ENCODE measurements at places on chromosomes 7 and 10.
A peak's percentile ranks its signal among the peaks of the same experiment; 100 is the strongest.

DNA sequence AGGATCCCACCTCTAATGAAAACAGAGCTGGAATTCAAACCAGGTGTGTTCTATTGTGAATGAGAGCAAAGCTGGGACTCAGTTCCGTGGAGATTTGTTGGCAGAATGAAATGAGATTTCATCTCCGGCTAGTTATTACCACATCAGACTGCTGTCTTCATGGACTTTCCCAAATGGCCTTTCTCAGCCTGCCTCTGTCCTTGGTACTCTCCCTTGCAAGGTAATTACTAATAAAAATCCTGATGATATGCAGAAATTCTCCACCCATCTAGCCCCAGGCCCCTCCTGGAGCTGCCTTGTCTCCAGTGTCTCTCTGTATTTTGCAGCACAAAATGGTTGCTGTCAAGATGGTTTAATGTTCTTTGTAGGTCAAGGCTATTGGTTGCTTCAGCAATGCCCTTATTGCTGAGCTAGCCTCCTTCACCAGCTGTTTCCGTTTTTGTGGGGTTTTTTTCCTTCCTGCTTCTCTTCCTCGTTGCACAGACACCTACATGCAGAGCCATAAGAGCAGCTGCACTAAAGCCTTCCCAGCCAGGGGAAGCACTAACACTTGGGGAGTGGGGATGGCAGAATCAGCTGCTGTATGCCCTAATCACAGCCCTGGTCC is 185.0 kb upstream of the GHITM start:
- no peaks in the 10 kb centered on the region for H3K36me3 ChIP-seq
- H3K27ac ChIP-seq = no peak overlapping the region
- H3K27me3 ChIP-seq = no peaks in the 10 kb centered on the region
- no peaks in the 10 kb centered on the region for H3K4me1 ChIP-seq

GRCh38 chr7:154837622-154838021 is 165.3 kb downstream of the PAXIP1 start:
- no peaks in the 10 kb centered on the region for H3K27me3 ChIP-seq
- H3K27ac ChIP-seq = no peak overlapping the region
- DNase-seq = no peak
- H3K4me1 ChIP-seq = no peaks in the 10 kb centered on the region
- no peaks in the 10 kb centered on the region for H3K36me3 ChIP-seq
- no peak overlapping the region for H3K4me3 ChIP-seq

GRCh38 chr7:116377721-116378120 is 121.8 kb upstream of the CAV2 start:
- DNase-seq = no peak
- no peak overlapping the region for H3K27ac ChIP-seq
- no peak overlapping the region for H3K4me3 ChIP-seq
- H3K36me3 ChIP-seq = no peaks in the 10 kb centered on the region
- no peaks in the 10 kb centered on the region for H3K27me3 ChIP-seq

- no peak for DNase-seq
- H3K4me3 ChIP-seq = no peak overlapping the region
- H3K36me3 ChIP-seq = no peaks in the 10 kb centered on the region
- peaks cover 35% of the 10 kb centered on the region for H3K4me1 ChIP-seq
These were observed 124.0 kb upstream of the SAMD8 start for GRCh38 chr10:74987339-74988053.

DNA sequence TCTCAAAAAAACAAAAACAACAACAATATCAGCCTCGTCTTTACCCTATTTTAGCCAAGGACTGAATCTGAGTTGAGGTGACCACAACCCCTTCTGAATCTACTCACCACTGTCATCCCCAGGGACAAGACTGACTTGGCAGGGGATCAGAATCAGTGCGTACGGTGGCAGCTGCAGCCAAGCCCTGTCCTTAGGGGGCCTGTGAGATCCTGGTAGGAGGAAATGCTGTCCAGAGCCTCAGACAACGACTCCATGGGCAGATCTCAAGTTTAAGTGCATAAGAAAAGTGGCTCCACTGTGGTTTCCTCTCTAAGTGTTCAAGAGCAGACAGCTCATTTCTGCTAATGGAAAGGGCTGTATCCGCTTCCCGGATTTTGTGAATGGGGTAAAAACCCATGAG is 22.4 kb upstream of the CYTH3 start:
- no peaks in the 10 kb centered on the region for H3K4me1 ChIP-seq
- no peaks in the 10 kb centered on the region for H3K36me3 ChIP-seq
- H3K27me3 ChIP-seq = no peaks in the 10 kb centered on the region

DNA sequence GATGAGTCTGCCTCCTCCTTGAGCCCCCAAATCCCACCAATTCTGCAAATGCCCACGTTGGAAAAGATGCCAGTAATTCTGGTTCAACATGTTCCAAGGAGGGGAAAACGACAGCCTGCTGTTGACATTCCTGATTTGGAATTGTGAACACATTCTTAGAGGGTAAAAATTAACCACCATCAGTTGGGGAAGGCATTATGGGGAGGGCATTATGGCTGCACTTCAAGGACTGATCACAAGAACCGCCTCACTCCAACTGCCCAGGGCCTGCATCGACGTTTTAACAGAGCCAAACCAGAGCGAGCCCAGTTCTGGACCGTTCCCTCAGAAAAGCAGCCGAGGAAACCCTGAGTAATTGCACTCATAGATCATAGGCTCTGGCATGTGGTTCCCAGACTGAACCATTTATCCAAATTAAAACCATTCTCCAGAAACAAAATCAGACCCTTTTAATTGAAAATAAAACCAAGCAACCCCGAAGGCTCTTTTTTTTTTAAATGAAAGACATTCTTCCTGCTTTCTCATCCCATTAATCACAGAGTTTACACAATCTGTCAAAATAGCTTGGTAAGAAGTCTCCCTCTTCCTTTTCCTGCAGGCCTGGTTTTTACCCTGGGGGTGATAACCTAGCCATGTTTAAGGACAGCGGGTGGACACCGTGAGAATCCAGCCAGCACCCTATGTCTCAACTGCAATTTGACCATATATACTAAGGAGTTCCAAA is 8.0 kb downstream of the TNS3 start:
- H3K4me3 ChIP-seq = no peak overlapping the region
- H3K27ac ChIP-seq = peak overlapping the region; percentile 90
- H3K27me3 ChIP-seq = no peaks in the 10 kb centered on the region
- H3K4me1 ChIP-seq = peaks cover 100% of the 10 kb centered on the region
- H3K36me3 ChIP-seq = no peaks in the 10 kb centered on the region
- DNase-seq = peak; percentile 78

GRCh38 chr10:89738551-89739209 is 37.3 kb downstream of the KIF20B start:
- no peak overlapping the region for H3K27ac ChIP-seq
- H3K36me3 ChIP-seq = no peaks in the 10 kb centered on the region
- no peaks in the 10 kb centered on the region for H3K27me3 ChIP-seq
- no peak overlapping the region for H3K4me3 ChIP-seq
- no peak for DNase-seq
- H3K4me1 ChIP-seq = no peaks in the 10 kb centered on the region

DNA sequence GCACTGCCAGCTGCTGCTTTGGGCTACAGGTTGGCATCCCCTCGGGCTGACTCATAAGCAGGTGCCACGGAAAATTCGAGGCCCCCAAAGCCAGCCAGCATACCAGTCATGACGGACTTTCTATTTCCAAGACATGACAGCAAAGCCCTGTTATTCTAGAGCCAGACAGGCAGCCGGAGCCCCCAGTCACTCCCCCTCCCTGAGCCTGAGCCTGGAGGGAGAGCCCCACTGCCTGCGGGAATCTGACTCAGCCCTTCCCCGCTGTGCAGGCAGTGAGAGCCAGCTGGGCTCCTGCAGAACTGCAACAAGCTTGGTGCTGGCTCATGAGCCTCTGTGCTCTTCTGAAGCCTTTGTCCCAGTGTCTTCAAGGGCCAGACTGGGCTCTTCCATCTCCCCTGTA is 15.8 kb downstream of the BTBD16 start:
- H3K36me3 ChIP-seq = no peaks in the 10 kb centered on the region
- H3K4me3 ChIP-seq = no peak overlapping the region
- no peaks in the 10 kb centered on the region for H3K27me3 ChIP-seq
- DNase-seq = no peak

DNA sequence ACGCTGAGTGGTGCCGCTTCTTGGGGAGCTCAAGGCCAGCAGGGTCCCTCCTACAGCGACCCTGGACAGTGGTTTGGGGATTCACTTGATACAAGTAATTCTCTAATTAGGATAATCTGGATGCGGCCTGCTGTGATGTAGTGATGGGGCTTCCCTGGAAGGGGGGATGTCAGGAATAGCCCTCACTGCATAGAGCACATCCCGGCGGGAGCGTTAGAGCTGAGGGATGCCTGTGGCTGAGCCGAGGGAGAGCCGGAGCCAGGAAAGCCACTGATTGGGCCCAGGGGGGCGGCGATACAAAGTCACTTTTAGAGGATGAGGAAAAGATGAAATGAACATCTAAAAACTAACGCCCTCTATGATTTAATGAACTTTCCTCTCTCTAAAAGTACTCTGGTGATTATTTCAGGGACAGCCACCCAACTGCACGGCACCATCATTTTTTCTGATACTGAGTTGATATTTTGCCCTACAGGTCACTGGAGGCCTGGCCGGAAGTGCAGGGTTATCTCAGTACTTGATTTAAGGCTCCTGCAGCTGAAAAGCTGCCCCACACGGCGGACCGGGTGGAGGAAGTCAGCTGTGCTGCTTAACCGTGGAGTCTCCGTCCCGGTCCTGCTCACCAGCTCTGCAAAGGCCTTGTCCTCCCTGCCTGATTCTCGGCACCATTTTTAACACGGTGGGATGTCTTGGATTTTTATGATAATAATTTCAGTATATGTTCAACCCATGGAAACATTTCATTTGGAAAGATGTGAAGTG is 518.8 kb downstream of the DNAJB6 start:
- no peak overlapping the region for H3K27ac ChIP-seq
- H3K27me3 ChIP-seq = no peaks in the 10 kb centered on the region
- H3K4me3 ChIP-seq = no peak overlapping the region
- no peaks in the 10 kb centered on the region for H3K4me1 ChIP-seq
- DNase-seq = no peak
- no peaks in the 10 kb centered on the region for H3K36me3 ChIP-seq

GRCh38 chr7:121429798-121430197 is 33.7 kb upstream of the FAM3C start:
- H3K27ac ChIP-seq = no peak overlapping the region
- H3K36me3 ChIP-seq = no peaks in the 10 kb centered on the region
- no peak overlapping the region for H3K4me3 ChIP-seq
- H3K27me3 ChIP-seq = no peaks in the 10 kb centered on the region
- DNase-seq = no peak
- peaks cover 9% of the 10 kb centered on the region for H3K4me1 ChIP-seq

GRCh38 chr7:147861058-147861716 is 729.4 kb upstream of the C7orf33 start:
- H3K36me3 ChIP-seq = no peaks in the 10 kb centered on the region
- no peak overlapping the region for H3K4me3 ChIP-seq
- H3K4me1 ChIP-seq = no peaks in the 10 kb centered on the region
- no peaks in the 10 kb centered on the region for H3K27me3 ChIP-seq

GRCh38 chr7:97022491-97023306 is 1.9 kb downstream of the DLX5 start:
- H3K27ac ChIP-seq = no peak overlapping the region
- H3K27me3 ChIP-seq = peaks cover 41% of the 10 kb centered on the region
- H3K36me3 ChIP-seq = no peaks in the 10 kb centered on the region
- H3K4me1 ChIP-seq = peaks cover 56% of the 10 kb centered on the region
- no peak overlapping the region for H3K4me3 ChIP-seq

- no peaks in the 10 kb centered on the region for H3K27me3 ChIP-seq
- H3K4me3 ChIP-seq = no peak overlapping the region
- H3K4me1 ChIP-seq = peaks cover 12% of the 10 kb centered on the region
- no peak for DNase-seq
- H3K27ac ChIP-seq = no peak overlapping the region
These were observed 108.8 kb downstream of the ADCY1 start for GRCh38 chr7:45682836-45683555.

GRCh38 chr7:98872328-98872924 is 2.6 kb upstream of the TMEM130 start:
- peaks cover 13% of the 10 kb centered on the region for H3K4me1 ChIP-seq
- no peak for DNase-seq
- H3K27ac ChIP-seq = no peak overlapping the region

DNA sequence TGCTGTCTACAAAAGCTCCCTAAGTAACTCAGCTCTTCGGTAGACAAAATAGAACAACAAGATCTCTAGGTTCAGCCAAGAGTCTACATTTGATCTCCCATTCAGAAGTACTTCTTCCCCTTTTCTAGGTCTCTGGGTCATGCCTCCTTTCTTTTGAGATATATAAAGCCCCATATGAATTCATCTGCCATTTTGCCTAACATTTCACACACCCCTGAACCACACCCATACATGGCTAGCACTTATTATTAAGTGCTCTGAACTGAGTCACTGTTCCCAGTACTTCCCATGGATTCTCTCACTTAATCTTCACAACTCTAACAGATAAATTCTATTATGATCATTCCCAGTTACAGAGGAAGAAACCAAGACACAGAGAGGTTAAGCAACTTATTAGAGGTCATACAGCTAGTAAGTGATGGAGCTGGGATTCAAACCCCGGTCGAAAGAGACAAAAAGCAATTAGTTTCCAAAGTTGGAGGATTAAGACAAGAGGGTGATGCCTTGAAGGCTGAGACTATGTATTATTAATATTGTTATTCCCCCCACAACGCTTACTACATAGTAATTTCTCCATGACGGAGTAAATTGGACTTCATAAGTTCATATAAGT is 17.3 kb downstream of the MYOF start:
- peak overlapping the region; percentile 90 for H3K27ac ChIP-seq
- no peaks in the 10 kb centered on the region for H3K27me3 ChIP-seq
- no peak overlapping the region for H3K4me3 ChIP-seq
- H3K36me3 ChIP-seq = no peaks in the 10 kb centered on the region
- DNase-seq = no peak
- H3K4me1 ChIP-seq = peaks cover 14% of the 10 kb centered on the region

GRCh38 chr7:617614-618538 is 98.2 kb upstream of the PDGFA start:
- no peaks in the 10 kb centered on the region for H3K27me3 ChIP-seq
- H3K36me3 ChIP-seq = no peaks in the 10 kb centered on the region
- no peak overlapping the region for H3K27ac ChIP-seq
- peaks cover 8% of the 10 kb centered on the region for H3K4me1 ChIP-seq
- H3K4me3 ChIP-seq = no peak overlapping the region

GRCh38 chr7:105905209-105905909 is 29.0 kb upstream of the ATXN7L1 start:
- H3K27me3 ChIP-seq = no peaks in the 10 kb centered on the region
- H3K4me1 ChIP-seq = no peaks in the 10 kb centered on the region
- no peak overlapping the region for H3K4me3 ChIP-seq

- no peaks in the 10 kb centered on the region for H3K36me3 ChIP-seq
- no peak for DNase-seq
- no peaks in the 10 kb centered on the region for H3K27me3 ChIP-seq
- H3K4me3 ChIP-seq = no peak overlapping the region
- H3K4me1 ChIP-seq = peaks cover 47% of the 10 kb centered on the region
These were observed 182.8 kb downstream of the CPEB3 start for GRCh38 chr10:92108120-92108519.

GRCh38 chr7:155363852-155364600 is 66.3 kb downstream of the INSIG1 start:
- H3K4me3 ChIP-seq = no peak overlapping the region
- no peaks in the 10 kb centered on the region for H3K4me1 ChIP-seq
- H3K27me3 ChIP-seq = no peaks in the 10 kb centered on the region
- no peaks in the 10 kb centered on the region for H3K36me3 ChIP-seq

- DNase-seq = no peak
- H3K27ac ChIP-seq = no peak overlapping the region
- no peaks in the 10 kb centered on the region for H3K4me1 ChIP-seq
- no peak overlapping the region for H3K4me3 ChIP-seq
These were observed 701.6 kb upstream of the ANKRD30A start for GRCh38 chr10:36423821-36424248.

Measured in body of pancreas (tissue), 4 donors.